ENCODE measurements at places on chromosomes 12 and 14. TPM values are rescaled to one million over a fixed set of nuclear protein-coding genes. Genes with fewer than 3 reads are reported as not detected.

Gene SLC2A3
- total RNA-seq, result 255 TPM

Gene IQSEC3
- total RNA-seq, result 2.6 TPM

Gene OR11H7
- not detected for total RNA-seq

Gene OSGEP
- 56.6 TPM for total RNA-seq

Gene BTBD7
- 19.0 TPM for total RNA-seq

Gene CHGA
- not detected for total RNA-seq

Gene GPN3
- total RNA-seq, result 26.2 TPM

Gene LRRK2
- not detected for total RNA-seq

Gene KRT78
- total RNA-seq, result not detected

- peak; percentile 28 for DNase-seq
- no peak overlapping the region for H3K27ac ChIP-seq
- no peaks in the 10 kb centered on the region for H3K27me3 ChIP-seq
- H3K4me3 ChIP-seq, result peak overlapping the region; percentile 52
These were observed 1.8 kb upstream of the TMEM19 start for GRCh38 chr12:71684081-71684480.

GRCh38 chr12:92094751-92095161 is 50.9 kb downstream of the BTG1 start:
- H3K27me3 ChIP-seq, result no peaks in the 10 kb centered on the region
- peaks cover 22% of the 10 kb centered on the region for H3K4me1 ChIP-seq
- peaks cover 3% of the 10 kb centered on the region for H3K36me3 ChIP-seq
- H3K27ac ChIP-seq, result no peak overlapping the region

DNA sequence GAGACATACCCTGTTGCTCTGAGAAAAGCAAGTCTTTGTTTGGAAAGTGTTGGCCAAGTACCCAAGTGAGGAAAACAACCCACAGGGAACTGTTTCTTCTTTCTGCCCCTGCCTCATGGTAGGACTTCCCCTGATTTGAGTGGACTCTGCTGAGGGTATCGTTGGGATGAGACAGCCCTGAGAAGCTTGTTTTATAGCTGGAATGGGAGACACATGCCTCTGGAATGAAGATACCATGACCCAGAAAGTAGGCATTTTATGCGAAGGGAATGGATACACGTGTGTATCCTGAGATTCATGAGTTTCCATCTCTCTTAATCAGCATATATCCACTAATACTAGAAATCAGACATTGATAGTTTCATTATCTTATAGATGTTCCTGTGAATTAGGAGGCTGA is 382.3 kb downstream of the ATP23 start:
- H3K27me3 ChIP-seq, result no peaks in the 10 kb centered on the region
- H3K36me3 ChIP-seq, result no peaks in the 10 kb centered on the region
- H3K27ac ChIP-seq, result no peak overlapping the region
- DNase-seq, result no peak

- no peaks in the 10 kb centered on the region for H3K27me3 ChIP-seq
- H3K4me3 ChIP-seq, result no peak overlapping the region
- no peak for DNase-seq
These were observed 2.8 kb upstream of the CCDC196 start for GRCh38 chr14:66483322-66483721.

GRCh38 chr12:68495336-68496070 is 115.2 kb upstream of the RAP1B start:
- H3K36me3 ChIP-seq, result no peaks in the 10 kb centered on the region
- peaks cover 24% of the 10 kb centered on the region for H3K4me1 ChIP-seq

DNA sequence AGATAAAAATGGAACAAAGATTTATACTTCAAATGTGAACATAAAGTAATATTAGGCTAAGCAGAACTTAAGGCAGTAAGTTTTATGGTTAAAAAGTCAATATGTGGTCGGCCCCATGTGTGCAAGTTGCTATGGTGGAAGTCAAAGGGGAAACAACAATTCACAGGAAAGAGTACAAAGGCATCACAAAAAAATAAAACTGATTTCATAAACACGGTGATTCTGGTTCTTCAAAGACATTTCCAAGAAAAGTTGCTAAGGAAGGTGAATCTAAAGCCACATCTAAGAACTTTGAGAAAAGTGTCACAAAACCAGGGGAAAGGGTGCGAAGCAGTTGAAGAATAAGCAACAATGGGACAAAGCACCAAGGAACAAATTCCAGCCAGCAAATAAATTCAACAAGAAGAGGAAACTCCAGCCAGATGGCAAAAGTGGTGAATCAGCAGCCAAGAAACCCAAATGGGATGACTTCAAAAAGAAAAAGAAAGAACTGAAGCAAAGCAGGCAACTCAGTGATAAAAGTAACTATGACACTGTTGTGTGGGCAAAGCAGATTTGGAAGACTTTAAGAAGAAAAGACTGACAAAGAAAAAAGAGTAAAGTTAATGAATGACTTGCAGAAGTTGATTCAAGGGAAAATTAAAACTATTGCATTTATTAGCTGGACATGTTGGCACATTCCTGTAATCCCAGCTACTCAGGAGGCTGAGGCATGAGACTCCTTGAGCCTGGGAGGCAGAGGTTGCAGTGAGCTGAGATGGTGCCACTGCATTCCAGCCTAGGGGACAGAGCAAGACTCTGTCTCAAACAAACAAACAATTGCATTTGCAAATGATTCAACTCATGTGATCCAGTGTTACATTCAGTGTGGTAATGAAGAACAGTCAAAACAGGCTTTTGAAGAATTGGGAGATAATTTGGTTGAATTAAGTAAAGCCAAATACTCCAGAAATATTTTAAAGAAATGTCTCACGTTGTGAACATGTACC is 19.5 kb downstream of the PTGDR start:
- H3K4me3 ChIP-seq, result peak overlapping the region; percentile 41
- H3K36me3 ChIP-seq, result peaks cover 23% of the 10 kb centered on the region
- peaks cover 4% of the 10 kb centered on the region for H3K27me3 ChIP-seq
- peak; percentile 46 for DNase-seq

GRCh38 chr12:64656429-64656828 is 46.1 kb downstream of the RASSF3 start:
- no peaks in the 10 kb centered on the region for H3K27me3 ChIP-seq
- peaks cover 33% of the 10 kb centered on the region for H3K36me3 ChIP-seq
- DNase-seq, result no peak

GRCh38 chr14:103336191-103336590 is 2.2 kb downstream of the EIF5 start:
- H3K36me3 ChIP-seq, result peaks cover 65% of the 10 kb centered on the region
- H3K27me3 ChIP-seq, result no peaks in the 10 kb centered on the region
- peak overlapping the region; percentile 82 for H3K4me3 ChIP-seq
- DNase-seq, result no peak
- H3K4me1 ChIP-seq, result peaks cover 38% of the 10 kb centered on the region
- peak overlapping the region; percentile 33 for H3K27ac ChIP-seq

DNA sequence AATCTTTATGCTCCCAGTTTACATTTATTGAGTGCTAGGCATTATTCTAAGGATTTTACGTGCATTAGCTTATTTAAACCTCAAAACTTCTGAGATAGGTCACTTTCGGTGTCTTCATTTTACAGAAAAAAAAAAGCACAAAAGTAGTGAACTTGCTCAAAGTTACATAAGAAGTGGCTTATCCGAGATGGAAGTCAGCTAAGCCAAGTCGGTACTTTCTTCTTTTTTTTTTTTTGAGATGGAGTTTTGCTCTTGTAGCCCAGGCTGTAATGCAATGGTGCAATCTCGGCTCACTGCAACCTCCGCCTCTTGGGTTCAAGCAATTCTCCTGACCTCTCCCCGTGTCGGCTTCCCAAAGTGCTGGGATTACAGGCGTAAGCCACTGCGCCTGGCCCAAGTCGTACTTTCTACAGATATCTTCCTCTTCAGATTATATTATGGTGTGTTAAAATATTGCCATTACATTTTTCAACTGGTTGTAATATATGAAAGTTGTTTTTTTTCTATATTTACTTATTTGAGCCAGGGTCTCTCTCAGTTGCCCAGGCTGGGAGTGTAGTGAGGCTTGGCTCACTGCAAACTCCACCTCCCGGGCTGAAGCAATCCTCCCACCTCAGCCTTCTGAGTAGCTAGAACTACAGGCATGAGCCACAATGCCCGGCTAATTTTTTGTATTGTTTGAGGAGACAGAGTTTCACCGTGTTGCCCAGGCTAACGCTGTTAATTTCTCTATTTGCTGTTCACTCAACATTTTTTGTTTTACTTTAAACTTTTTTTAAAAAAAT is 8.9 kb downstream of the DPPA3 start:
- H3K4me3 ChIP-seq, result no peak overlapping the region
- no peak overlapping the region for H3K27ac ChIP-seq
- peaks cover 3% of the 10 kb centered on the region for H3K4me1 ChIP-seq
- no peak for DNase-seq

- H3K4me3 ChIP-seq, result no peak overlapping the region
- no peak for DNase-seq
- peaks cover 5% of the 10 kb centered on the region for H3K36me3 ChIP-seq
- H3K4me1 ChIP-seq, result no peaks in the 10 kb centered on the region
These were observed 121.1 kb downstream of the ANO6 start for GRCh38 chr12:45336762-45337596.

DNA sequence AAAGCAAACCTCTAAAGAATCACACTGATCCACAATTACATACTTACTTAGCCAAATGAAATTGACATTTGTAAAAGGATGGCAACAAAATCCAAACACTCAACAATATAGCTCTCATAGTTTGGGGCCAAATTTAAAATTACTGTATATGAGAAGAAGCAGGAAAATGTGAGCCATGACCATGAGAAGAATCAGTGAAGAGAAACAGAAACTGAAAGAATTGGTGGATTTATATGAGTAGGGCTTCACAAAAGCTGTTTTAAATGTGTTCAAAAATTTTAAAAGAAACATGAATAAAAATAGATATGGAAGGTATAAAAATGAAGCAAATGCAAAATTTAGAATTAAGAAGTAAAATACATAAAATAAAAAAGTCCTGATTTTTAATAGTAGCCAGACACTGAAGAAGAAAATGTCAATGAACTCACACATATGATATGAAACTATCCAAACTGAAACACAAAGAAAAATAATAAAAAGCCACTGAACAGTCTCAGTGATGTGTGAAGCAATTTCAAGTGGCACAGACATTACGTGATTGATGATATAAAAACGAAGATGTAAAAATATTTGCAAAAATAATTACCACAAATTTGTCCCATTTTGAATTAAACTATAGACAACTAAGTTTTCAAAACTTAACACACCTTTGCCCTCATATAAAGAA is 87.9 kb upstream of the MDGA2 start:
- no peaks in the 10 kb centered on the region for H3K4me1 ChIP-seq
- H3K36me3 ChIP-seq, result no peaks in the 10 kb centered on the region
- no peak for DNase-seq
- H3K27ac ChIP-seq, result no peak overlapping the region

DNA sequence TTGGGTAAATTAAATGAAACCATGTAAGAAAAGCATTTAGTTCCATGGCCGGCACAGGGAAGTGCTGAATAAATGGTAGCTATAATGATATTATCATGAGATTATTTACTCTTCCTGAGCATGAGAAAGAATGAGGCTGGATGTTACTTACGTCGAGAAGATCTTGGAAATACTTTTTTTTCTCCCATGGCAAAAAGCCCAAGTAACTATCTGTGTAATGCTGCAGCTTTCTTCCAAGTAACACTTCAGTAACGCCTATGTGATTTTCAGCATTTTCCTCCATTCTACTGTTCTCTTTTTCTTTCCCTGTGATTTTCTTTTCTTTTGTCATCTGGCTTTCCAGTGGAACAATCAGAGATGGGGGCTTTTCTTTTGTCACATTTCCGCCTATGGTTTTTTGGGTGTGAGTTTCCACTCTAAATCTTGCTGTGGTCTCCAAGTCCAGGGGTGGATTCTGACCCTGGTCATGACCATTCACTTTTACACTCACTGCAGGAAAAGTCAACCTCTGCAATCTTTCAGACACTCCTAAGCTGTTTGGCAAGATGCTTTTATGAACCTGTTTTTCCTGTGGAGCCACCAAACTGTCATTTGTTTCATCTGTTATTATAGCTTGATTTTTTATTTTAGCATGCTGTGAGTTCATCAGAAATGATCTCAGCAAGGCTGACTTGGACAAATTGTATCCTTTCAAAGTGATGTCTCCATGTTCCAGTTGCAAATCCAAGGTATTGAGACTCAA is 25.0 kb upstream of the SYCP3 start:
- no peak overlapping the region for H3K27ac ChIP-seq
- no peaks in the 10 kb centered on the region for H3K27me3 ChIP-seq
- peaks cover 54% of the 10 kb centered on the region for H3K36me3 ChIP-seq

- H3K27me3 ChIP-seq, result peaks cover 2% of the 10 kb centered on the region
- H3K4me1 ChIP-seq, result no peaks in the 10 kb centered on the region
- no peaks in the 10 kb centered on the region for H3K36me3 ChIP-seq
- no peak overlapping the region for H3K27ac ChIP-seq
These were observed 66.1 kb upstream of the BCAT1 start for GRCh38 chr12:25014961-25015360.

GRCh38 chr12:75130811-75131210 is 78.8 kb downstream of the KCNC2 start:
- no peaks in the 10 kb centered on the region for H3K27me3 ChIP-seq
- DNase-seq, result no peak
- no peak overlapping the region for H3K27ac ChIP-seq
- no peak overlapping the region for H3K4me3 ChIP-seq

Measured in activated CD8-positive, alpha-beta T cell treated with anti-CD3 and anti-CD28 coated beads, Interleukin-2, amount 10 ng/mL, durations not matched to agents 7 days and 5 days (primary cell).